ENCODE measurements at places on chromosomes 16 and 17.

- DNase-seq: peak; percentile 94
These were observed 16.4 kb downstream of the CDH5 start for GRCh38 chr16:66382966-66383299.

- DNase-seq: no peak
These were observed 6.6 kb downstream of the CANT1 start for GRCh38 chr17:79002796-79003593.

GRCh38 chr16:81432937-81433557 is 11.6 kb upstream of the CMIP start:
- DNase-seq: no peak

GRCh38 chr16:8936421-8936820 is 27.3 kb downstream of the USP7 start:
- peak; percentile 54 for DNase-seq
